Stimulated activated naive CD4-positive, alpha-beta T cell treated with Interleukin-2 at 50 U/mL for 16 hours (primary cell): ENCODE measurements at places on chromosomes 5 and 9.

DNA sequence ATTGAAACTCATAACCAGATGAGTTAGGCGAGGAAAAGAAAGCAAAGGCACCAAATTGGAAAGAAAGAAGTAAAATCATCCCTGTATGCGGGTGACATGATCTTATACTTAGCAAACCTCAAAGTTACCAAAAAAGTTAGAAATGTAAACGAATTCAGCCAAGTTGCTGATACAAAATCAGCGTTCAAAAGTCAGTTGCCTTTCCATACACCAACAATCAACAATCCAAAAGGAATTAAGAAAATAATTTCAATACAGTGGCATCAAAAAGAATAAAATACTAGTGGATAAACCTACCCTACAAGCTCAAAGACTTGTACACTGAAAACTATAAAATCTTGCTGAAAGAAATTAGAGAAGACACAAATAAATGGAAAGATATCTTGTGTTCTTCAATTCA is 14.5 kb downstream of the OBP2B start:
- DNase-seq = no peak

- no peak for DNase-seq
Observed at GRCh38 chr9:135680056-135680455, 16.9 kb downstream of the LCN9 start.

DNA sequence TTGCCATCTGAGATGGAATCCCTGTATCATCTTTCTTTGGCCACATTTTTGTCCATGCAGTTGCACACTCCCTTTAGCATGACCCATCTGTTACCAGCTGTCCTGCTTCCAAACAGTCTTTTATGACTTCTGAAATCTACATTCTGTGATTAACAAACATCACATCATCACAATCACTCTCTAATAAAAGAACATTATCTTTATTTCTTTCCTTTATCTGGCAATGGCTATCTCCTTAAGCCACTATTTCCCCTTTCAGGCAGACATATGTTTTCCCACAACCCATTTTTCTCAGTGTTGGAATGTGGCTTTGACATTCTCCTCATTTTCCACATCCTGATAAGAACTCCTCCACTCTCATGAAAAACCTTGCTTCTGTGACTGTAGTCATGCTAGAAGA is 141.0 kb downstream of the ST8SIA4 start:
- no peak for DNase-seq

DNA sequence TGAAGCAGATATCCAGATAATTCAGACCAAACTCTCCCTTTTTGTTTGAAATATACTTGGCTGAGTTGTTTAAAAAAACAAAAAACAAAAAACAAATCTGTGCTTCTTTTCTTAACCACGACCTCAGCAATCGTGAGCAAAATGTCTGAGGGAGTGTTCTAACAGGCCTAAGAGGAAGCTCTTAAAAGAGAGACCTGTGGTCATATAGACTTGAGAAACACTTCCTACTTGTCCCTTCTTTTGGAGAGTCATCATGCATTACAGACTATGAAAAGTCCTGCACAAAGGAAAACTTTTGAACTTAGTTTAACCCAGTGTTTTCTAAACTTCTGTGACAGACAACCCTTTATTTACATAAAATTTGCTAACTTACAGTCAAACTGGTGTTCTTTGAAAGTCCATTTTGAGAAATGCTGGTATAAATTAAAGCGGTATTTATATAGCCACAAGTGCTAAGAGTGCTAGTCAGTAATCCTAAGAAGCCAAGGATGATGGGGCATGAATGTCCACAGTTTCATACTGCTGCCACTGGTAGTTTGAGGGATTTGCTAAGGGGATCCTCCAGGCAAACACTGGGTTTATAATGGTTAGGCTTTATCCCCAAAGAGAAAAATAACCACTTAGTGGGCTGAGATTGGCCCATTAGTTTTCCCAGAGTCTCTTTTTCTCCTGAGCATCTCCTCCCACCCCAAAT is 199.8 kb downstream of the LRRC70 start:
- DNase-seq = no peak

DNA sequence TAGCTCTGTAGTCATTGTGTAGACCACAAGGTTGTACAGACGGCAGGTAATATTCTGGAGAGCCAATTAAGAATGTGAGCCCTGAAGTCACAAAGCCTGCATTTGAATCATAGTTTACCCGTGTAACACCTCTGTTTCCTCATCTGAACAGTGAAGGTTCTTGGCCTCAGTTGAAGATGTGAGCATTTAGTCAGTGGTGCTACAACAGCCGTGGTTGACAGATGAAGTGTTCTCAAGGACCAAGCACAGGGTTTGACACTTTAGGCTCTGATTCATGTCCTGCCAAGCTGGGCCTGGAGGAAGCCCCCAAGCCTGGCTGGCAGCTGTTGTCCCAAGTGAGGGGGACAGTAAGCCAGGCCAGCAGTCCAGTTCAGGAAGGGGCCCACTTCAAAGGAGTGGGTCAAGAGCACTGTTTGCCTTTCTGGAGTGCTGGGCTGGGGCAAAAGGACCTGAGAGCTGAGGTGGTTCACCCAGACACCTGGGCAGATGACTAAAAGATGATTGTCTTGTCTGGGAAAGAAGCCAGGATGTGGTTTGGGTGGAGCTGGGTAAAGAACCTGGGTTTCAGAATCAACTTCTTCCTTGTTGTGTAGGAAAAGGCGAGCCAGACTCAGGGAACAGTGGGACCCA is 20.7 kb downstream of the FAXDC2 start:
- DNase-seq = no peak

DNA sequence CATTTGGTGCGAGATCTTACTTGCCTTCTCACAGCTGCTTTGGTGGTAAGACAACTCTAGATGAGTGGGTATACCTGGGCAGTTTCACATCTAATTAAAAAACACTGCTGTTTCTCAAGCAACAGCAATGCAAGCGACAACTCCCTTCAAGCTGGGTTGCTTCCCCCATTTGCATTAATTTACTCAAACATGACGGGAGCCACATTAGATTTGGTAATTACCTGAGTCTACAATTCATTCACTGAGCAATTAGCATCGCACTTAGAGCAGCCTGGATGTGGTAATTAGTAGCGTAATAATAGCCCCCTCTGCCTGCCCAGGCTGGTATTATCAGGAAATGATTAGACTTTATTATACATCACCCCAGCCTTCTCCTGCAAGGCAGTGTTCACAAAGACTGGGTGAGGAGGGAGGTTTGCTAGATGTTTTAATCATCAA is 73.4 kb downstream of the FBXO38 start:
- no peak for DNase-seq

GRCh38 chr5:103941596-103941995 is 379.0 kb upstream of the NUDT12 start:
- DNase-seq = no peak

DNA sequence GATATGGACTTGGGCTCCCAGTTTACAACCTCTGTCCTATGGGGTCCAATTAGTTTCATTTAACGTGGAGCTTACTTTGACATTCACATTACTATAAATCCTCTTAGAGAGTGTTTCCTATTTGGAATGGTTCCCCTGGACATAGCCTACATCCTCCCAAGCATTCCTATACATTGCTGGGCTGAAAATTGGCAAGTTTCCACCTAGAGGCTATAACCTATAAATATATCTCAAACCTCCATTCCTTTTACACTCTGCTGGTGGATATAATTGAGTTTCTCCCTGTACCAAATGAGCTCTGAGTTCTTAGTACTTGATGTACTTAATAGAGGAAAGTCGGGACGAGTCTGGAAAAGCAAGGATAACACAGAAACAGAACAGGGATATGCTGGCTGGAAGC is 172.8 kb downstream of the ASTN2 start:
- no peak for DNase-seq

DNA sequence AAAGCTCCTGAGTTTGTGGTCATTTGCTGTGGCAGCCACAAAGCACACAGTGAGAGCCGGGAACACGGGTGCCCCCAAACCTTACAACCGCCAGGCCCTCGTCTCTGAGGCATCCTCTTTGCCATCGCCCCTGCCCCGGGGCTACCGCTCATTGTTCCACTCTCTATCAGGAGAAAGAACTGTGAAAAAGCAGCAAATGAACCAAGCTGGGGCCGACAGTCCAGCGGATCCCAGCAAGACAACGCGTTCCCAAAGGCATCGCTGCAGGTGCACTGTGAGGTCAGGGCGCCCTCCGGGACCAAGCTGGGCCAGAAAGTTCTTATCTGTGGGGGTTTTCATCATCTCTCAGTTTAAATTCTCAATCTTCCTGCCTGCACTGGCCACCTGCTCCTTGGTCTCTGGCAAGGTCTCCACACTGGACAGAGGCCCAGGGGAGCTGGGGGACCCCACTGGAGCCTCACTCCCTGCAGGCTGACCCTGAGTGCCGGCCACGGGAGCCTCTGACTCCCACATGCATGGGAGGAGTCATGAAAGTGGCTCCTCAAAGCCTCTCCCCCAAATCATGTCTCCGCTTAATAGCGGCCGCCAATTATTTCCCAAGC is 32.1 kb downstream of the VAV2 start:
- DNase-seq = no peak

GRCh38 chr5:175745210-175745609 is 87.3 kb downstream of the HRH2 start:
- no peak for DNase-seq

- no peak for DNase-seq
Observed at GRCh38 chr5:116355819-116356601, 218.6 kb downstream of the SEMA6A start.

GRCh38 chr5:65928322-65928752 is 2.0 kb downstream of the ERBIN start:
- DNase-seq = no peak

DNA sequence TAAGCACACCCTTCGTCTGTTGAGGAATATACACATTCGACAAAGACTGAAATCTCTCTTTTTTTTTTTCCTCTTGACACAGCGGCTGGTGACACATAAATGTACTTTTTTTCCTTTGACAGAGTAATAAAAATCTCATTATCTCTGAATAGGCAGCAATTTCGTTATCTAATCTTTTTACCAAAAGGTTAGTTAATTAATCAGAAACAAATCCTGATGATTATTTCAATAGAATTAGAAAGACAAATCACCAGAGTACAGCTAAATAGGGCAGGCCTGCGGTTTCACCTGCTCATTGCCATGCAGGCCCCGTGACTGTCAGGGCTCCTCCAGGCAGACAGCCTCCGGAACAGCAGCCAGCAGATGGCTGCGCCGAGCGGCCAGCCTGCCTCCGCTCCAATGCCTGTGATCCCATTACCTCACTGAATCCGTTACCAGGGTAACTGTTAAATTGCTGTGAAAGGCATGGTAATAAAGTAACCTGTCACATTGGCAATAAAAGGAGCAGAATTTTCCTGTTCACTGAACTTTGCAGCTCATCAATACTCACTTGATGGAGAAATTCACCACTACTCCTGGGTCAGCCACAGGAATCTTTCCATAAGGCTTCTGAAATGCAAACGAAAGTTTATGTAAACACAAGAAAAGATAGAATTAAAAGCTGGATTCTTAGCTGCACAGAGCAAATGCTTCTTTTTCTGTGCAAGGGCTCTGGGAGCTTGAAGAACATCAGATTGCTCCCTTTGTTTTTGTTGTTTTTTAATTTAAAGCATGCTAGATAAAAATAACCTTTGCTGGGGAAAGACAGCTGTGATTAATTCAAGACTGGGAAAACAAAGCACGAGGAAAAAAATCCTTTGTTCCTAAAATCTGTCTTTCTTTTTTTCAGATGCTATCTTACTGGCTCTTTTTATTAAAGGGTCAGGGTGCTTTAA is 666.4 kb upstream of the ZNF608 start:
- DNase-seq = no peak

GRCh38 chr9:108270051-108270450 is 585.7 kb downstream of the ACTL7B start:
- no peak for DNase-seq

GRCh38 chr5:156329171-156329611 is 2.2 kb downstream of the SGCD start:
- DNase-seq = no peak

GRCh38 chr5:112691758-112692157 is 45.9 kb upstream of the APC start:
- no peak for DNase-seq

DNA sequence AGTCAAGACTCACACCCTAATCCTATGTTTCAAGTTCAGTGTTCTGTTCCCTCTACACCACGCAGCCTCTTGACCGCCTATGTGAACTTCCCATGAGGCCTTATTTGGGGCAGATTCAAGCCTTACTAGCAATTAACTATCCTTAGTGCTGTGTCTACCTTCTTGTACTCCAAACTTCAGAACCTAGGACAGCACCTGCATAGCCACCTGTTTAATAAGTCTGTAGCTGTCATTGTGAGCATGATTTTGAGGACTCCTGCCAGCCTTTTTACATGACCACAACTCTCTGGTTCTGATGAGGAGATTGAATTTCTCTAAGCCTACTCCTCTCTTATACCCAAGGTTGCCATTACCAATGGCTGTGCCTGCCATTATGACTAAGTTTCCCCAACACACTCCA is 50.8 kb upstream of the PCSK1 start:
- DNase-seq = no peak

GRCh38 chr9:79408200-79408599 is 163.6 kb upstream of the TLE4 start:
- DNase-seq = no peak

GRCh38 chr5:138639326-138639725 is 64.1 kb upstream of the HSPA9 start:
- no peak for DNase-seq

GRCh38 chr5:2752821-2753439 is 1.5 kb upstream of the IRX2 start:
- no peak for DNase-seq

- no peak for DNase-seq
Observed at GRCh38 chr5:150618588-150619281, 21.7 kb upstream of the SYNPO start.

DNA sequence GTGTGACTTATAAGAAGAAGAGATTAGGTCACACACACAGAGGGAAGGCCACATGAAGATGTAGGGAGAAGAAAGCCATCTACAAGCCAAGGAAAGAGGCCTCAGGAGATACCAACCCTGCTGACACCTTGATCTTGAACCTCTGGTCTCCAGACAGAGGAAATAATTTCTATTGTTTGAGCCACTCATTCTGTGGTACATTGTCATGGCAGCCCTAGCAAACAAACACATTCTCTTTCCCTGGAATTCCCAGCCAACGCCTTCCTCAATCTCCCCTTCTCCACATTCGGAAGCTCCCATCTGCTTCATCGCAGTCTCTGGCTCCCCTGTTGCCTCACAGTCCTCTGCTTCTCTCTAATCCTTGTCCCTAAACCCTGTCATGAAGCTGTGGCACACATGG is 16.7 kb downstream of the PTGS1 start:
- no peak for DNase-seq

DNA sequence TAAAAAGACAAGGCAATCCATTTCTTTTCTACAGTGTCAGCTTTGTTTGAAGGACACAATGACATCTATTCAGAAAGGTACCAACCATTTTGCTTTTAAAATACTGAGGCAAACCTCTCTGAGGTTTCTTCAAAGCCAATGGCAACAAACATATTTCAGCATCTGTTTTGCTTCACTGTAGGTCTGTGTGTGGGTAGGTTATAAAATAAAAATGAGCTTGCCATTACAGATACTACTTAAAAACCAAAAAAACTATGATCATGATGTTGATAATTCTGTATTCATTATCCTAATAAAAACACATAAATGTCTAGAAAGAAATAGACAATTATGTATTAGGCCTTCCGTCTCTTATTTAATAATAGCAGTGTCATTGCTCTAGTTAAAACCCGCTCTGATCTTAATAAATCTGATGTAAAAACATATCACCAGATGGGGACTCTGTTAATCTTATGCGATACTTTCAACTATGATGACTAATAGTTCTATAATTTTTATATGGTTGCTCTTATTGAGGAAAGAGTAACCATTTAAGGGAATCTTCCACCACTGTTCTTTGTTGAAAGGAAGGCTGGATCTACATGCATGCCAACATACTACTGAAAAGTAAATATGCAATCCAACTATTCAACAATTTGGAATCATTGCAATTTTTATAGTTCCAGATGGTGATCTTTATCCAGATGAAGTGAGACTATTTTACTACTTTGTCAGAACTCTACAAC is 647.2 kb downstream of the PDE4D start:
- no peak for DNase-seq
